ENCODE measurements at places on chromosomes 3 and 15.

DNA sequence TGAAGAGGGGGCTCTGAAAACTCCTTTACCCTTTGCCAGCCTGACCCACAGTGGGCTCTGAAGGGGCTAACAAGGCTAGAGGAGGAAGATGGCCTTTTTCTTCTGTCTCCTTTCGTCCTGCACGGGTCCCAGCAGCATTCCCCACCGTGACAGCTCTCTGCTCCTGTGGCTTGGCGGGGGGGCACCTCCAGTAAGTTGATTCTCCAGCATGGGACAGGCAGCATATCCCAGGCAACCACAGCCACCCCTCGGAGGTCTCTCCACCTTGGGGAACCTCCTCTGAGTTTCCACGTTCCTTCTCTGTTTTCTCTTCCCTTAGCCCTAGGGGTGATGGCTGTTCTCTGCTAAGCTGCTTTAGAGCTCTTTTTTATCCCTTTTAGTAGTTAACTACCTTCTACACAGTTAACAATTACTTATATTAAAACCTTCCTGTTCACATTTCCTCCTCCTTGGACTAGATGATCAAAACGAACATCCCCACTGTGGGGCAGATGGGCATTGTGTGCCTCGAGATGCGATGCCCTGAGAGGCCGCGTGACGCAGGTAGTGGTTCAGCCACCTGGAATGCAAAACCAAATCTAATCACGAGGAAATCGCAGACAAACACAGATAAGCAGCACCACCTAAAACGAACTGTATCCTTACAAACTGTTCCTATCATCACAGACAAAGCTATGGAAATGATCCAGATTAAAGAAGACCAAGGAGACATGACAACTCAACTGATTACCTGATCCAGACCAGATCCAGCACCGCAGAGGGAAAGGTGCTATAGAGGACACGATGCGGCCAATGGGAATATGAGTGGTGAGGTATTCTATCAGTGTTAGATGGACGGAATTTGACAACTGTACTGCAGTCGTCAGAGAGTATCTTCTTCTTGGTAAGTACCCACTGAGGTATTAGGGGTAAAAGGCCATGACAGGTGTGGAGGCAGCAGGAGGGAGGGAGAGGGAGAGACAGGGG lies 27.7 kb downstream of the TSPAN3 start:
- DNase-seq, result no peak

DNA sequence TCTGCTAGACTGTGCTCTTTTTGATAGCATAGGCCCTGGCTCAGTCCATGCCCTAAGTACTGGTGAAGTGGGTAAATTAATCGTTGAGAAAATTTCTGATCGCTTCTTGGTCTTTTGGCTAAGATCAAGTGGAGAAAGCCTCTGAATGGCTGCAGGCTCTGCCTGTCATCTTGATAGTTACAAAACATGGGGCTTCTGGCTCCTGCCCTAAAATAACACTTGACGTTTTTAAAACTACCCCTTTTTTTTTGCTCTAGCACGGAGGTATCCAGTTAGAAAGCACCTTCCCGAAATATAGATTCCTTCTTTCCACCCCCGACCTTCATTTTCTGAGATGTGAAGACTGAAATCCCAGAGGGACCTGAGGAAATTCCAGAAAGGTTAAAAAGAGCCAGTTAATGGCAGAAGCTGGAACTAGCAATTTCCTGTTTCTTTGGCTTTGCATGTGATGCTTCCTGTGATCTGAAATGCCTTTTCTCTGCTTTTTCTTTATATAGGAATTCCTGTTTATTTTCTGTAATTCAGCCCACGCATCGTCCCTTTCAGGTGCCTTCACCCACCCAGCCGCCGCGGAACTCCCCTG lies 799 bp upstream of the C2CD4B start:
- DNase-seq, result no peak

DNA sequence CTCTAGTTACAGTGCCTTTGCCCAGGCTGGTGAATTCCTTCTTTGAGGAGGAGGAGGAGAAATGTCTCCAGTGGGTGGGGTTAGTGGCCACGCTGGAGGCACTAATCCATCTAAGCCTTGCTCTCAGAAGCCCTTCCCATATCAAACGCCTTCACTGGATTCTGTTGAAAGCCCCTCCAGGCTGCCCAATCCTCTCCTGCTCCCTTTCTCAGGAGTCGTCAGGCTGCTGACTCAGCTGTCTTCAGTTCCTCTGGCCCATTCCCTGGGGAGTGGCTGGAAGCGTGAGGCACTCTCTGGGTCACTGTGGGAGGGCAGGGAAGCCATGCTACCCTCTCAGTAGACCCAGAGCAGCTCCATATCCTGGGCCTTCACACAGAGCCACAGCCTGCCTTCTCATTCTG lies 2.7 kb downstream of the AP2M1 start:
- DNase-seq, result no peak

- no peak for DNase-seq
Measured at GRCh38 chr3:34155666-34156065, 357.2 kb downstream of the PDCD6IP start.

DNA sequence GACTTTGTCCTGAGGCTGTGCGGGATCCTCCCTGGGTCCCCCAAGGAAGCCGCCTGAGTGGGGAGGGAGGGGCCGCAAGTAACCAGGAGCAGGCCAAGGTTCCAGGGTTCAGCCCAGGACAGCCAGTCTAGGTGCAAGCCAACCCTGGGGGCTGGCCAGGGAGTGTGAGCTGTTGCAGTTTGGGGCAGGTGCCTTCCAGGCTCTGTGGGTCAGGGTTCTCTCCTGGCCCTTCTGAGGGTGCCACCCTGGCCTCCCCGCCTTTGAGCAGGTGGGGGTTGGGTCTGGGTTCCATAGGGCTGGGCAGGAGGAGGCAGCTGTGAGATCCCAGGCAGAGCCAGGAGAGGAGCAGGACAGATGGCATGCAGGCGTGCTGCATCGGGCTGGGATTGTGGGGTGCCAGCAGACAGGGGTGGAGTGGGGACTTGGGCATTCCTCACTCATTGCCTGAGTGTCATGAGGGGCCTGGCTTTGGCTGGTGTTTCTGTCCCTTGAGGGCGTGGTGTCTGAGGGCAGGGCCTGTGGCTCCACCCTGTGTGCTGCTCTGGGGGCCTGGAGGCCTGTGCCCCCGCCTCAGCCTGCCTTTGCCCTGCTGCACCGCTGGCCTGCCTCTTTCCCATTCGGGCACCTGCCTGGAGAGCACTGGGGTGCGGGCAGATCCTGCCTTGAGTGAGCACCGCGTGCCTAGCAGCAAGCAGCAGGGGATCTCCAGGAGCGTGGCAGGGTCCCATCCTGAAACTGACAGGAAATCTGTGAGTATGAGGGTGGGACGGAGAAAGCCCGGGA lies 18.4 kb downstream of the KLF13 start:
- no peak for DNase-seq

DNA sequence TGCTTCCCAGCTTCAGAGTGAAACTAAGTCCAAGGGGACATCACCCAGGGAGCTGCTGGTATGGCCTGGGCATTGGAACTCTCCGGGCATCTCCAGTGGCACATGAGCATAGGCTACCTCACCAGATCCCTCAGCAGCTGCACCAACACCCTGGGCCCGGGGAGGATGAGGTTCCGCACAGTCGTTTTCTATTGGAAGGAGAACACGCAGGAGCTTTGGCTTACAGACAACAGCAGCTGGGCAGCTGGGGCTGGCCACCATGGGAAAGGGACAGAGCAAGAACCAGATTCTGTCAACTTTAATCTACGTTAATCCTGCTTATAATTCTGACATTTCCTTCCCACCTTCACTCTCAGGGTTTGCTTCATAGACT lies 65.5 kb downstream of the MYO1E start:
- no peak for DNase-seq

DNA sequence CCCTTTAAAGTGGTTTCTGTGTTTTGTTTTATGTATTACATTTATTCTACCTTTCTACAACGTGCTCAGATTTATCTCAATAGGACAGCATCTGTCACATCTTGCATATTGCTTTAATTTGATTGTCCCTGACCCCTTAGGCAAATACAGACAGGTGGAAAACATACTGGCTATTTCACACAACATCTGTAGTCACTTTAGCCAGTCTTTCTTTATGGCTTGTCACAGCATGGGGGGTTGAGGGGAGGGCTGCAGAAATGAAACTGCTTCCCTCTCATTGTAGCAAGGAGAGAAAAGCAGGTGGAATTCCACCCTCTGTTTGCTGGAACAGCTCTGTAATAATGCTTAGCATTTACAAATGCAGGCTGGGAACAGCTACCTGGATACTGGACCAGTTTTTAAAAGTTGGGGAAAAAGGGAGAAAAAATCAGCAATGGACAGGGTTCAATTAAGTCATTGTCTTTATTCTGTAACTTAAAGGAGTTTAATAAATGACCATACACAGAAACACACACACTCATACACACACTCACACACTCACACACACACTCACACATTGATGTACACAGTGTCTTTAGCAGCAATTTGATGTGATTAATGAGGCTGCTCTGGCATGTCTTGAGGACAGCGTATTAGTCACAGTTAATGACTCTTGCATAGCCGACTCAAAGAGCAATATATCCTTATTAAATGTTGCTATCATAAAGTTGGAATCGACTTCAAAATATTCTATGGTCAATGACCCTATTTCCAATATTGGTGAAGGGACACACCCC lies 283.7 kb upstream of the GBE1 start:
- no peak for DNase-seq

DNA sequence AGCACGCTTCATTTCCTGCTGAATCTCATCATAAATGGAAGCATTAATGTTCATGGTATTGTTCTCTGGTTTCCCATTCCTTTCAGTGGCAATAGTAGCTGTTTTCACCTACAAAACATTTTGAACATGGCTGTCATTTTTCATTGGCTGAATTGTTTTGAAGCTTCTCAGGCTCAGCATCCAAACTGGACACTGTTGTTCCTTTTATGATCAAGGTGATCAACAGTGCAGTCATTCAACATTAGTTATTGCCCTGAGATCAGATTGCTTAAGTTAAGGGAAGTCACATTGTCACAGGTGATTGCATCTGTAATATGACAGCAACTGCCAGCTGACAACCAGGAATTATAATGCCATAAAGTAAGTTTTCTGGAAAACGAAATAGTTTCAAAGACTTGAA lies 46.9 kb downstream of the SATB1 start:
- DNase-seq, result no peak

All from stimulated activated CD4-positive, alpha-beta T cell treated with anti-CD3 and anti-CD28 coated beads, Interleukin-2, amount 100 ng/mL, for 4 hours (primary cell).